ENCODE measurements at places on chromosomes 3 and 15. TPM values are rescaled to one million over a fixed set of nuclear protein-coding genes. Genes with fewer than 3 reads are reported as not detected.

GRCh38 chr15:96058103-96058851 lies 272.2 kb upstream of the NR2F2 start:
- DNase-seq: no peak

DNA sequence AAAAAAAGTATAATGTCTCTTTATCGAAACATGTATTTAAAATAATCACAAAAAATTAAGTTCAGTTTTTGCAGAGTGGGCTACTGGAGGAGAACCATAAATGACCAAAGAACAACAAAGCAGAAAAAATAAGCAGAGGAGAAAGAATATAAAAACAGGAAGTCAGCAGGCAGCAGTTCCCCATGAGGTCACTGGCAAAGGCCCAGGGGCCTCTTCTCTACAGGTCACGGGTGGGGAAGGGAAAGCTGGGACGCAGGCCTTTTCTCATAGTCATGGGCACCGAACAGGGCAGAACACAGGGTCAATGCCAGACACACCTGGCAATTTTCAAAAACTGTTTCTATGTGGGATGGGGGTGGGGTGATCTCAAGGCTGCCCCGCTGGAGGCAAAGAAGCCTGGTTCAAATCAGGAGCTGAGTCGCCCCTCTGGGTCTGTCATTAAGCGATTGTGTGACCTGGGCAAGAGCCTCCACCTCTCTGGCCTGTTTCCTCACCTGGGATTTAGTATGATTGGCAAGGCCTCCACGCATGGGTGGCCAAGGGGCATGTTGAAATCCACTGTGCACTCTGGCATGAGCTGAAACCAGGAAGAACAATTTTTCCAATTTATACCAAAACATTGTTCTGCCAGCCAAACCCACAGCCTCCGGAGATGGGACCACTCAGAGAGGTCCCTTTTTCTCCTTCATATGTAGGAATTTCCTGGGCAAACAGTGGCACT lies 43.8 kb upstream of the UACA start:
- no peak for DNase-seq

GRCh38 chr15:35260941-35261340 lies 175.8 kb upstream of the NANOGP8 start:
- DNase-seq: no peak

DNA sequence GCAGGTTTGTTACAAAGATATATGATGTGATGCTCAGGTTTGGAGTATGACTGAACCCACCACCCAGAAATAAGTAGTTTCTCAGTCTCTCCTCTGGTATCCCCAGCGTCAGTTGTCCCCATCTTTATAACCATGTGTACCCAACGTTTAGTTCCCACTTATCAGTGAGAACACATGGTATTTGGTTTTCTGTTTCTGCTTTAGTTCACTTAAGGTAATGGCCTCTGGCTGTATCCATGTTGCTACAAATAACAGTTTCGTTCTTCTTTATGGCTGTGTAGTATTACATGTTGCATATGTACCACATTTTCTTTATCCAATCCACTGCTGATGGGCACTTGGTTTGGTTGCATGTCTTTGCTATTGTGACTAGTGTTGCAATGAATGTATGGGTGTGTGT lies 132.3 kb downstream of the LMLN start:
- no peak for DNase-seq

Gene MUC4
- total RNA-seq: not detected

Gene FILIP1L
- total RNA-seq: 1.2 TPM

Gene ATRIP
- 5.9 TPM for total RNA-seq

Gene RAD51
- 0.47 TPM for total RNA-seq
